ENCODE measurements at places on chromosomes 6 and 20.

DNA sequence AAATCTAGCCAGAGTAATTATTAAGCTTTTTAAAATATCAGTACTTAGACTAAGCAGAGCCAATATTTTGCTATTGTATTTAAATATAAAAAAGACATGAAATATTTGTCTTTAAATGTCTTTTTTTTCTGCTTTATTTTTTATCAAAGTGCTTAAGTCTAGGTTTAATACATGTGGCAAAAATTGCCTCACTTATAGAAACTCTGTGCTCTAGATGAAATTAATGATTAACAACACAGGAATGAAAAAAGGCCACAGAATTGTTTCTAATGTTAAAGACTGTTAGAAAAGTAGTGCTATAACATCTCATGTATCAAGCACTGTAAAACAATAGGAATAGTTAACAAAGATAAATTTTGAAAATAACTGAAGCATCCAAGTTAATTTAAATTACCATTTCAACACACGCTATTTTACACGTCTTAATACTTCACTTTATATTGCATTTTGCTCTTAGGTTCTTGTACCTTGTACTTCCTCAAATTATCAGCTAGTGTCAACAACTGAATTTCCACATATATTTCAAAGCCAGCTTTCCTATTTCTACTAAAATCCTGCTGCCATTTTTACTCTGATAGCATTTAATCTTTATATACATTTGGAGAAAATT, 1515.1 kb downstream of the HACE1 start:
- no peak for DNase-seq

DNA sequence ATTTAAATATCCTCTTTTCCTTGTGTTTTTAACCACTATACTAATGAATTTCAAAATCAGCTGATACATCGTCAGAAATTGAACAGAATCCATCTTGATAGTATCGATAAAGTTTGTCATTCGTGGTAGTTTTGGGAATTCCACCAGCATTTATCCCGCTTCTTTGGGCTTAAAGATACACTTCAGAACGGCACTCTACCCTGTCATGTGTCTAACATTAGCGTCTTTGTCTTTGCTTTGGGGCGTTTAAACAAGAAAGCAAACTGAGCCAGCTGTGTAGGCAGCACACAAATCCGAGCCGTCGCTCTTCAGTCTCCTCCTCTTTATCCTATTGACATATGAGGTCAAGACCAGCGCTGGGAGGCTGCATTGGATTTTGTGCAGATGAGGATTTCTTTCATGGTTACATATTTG, 27.5 kb upstream of the NHSL1 start:
- no peak for DNase-seq

DNA sequence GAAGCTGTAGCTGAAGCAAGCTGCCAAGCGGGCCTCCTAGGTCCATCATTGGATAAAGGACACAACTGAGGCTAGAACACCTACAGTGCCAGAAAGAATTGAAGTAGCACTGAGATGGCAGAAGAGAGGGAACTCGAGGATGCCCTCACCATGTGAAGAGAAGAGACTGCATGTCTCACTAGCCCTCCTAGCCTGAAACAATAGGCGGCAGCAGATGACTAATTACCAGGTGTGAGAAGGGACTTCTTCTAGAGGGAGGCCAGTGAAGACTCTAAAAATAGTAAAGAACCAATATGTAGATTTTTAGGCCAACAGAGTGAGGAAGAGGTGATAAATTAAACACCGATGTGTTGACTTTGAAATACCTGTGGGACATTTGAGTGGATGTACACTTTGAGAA, 50.3 kb downstream of the LGSN start:
- no peak for DNase-seq

DNA sequence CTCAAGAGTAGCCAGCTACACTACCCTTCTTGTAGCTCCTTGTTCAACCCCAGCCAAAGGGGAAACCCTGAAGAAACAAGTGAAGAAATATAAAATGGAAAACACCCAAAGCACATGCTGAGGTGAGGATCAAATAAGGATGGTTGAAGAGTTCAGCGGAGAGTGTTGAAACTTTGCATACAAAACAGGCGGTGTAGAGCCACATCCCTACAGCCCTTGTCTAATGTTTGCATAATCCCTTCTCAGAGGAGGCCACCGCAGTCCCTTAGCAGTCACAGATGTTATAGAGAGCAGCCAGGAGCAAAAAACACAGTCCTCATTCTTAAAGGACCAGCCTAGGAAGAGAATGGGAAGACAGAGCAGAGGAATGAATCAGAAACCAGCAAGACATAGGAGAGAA, 350.7 kb upstream of the SASH1 start:
- DNase-seq = no peak

GRCh38 chr6:159700970-159701369, 7.9 kb upstream of the SOD2 start:
- DNase-seq = no peak

DNA sequence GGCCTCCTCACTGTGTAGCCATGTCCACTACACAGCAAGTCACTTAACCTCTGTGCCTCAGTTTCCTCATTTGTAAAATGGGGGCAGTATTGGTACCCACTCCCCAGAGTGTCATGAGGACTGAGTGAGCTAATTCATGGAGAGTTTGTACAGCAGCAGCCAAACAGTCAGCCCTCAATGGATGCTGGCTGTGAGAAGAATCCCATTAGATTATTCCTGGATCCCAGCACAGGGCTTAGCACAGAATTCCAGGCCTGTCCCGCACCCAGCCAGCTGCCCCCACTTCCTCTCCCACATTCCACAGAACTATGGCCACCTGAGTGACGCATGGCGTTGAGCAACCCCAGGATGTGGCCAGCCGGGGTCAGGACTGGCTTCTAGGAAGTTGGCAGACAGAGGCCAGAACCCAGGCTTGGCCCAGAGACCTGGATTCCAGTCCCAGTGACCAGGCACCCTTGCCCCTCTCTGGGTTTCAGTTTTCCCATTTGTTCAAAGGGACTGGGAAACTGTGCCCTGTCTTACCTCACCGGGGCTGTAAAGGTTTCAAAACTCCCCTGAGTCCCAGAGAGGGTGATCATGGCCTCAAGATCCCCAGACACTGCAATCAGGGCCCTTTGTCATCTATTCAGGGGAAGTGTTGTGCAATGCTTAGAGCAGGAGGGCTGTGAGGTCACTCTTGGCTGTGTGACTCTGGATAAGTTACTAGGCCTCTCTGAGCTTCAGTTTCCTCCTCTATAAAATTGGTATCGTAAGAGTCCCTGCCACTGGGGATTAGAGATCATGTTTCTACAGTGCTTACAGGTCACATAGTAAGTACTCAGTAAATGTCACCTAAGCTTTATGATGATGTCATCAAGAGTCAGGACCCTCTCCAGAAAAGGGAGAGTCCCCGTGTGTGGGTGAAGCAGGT, 3.0 kb upstream of the TGM2 start:
- no peak for DNase-seq

- DNase-seq = no peak
Measured at GRCh38 chr20:36225666-36226065, 10.6 kb upstream of the AAR2 start.

DNA sequence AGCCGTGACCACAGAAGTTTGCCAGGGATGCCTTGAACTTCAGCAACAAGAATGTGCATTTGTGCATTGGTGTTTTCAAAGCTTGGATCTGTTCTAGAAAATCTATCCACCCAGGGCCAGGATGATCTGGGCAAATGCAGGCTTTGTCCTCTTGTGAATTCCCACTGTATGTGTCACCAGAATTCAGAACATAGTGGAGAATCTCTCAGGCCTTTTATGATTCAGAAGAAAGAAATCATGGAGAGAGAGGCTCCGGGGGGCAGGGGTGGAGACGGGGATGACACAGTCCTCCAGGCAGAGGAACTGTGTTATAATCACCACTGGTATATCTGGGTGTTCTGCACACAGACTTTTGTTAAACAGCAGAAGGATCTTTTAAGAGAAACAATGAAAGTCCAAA, 304.1 kb downstream of the CDH4 start:
- no peak for DNase-seq

DNA sequence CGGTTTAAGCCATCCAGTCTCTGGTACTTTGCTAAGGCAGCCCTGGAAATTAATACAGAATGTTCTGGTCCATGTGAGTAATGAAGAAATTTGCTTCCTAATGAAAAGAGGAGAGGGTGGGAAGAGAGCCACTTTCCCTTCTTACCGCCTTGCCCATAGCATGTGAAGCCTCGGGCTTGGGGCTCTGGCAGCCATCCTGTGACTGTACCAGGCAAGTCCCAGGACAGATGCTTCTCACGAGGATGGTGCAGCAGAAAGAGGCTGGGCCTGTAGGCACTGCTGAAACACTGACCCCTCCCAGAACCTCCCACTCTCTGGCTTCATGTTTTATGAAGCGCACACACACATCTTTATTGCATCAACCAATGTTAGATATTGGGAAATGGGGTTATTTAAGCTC, 74.8 kb downstream of the IYD start:
- DNase-seq = no peak

GRCh38 chr20:32007787-32008616, 2.2 kb upstream of the CCM2L start:
- DNase-seq = no peak

DNA sequence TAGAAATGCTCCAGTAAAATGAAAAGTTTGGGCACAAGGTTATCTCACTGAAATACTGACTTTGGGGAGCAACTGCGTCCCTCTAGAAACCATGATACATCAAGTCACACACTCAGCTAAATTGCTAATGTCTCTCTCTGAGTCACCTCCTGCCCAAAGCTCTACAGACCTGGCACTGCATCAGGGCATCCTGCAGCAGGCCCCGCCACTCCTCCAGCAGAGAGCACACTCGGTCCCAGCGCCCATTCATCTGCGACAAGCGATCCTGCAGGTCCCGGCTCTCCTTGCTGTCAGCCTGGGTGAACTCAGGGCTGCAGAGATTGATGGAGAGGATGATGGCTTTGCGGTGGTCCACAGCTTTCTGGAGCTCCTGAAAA, 329.0 kb downstream of the ESR1 start:
- DNase-seq = no peak

DNA sequence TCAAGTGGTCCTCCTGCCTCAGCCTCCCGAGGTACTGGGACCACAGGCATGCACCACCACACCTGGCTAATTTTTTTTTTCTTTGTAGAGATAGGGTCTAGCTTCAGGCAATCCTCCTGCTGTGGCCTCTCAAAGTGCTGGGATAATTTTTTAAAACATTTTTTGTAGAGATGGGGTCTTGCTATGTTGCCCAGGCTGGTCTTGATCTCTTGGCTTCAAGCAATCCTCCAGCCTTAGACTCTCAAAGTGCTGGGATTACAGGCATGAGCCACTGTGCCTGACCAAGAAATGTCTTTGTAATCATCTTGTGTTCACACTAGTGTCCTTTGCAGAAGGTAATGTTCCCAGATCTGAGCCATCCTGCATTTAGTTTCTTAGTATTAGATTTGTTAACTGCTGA, 61.6 kb downstream of the RIPOR2 start:
- DNase-seq = no peak

GRCh38 chr6:90397047-90397446, 100.4 kb upstream of the BACH2 start:
- DNase-seq = no peak

- no peak for DNase-seq
Measured at GRCh38 chr20:14489544-14489943, 152.1 kb upstream of the FLRT3 start.

- DNase-seq = no peak
Measured at GRCh38 chr6:137051790-137052472, 7.2 kb upstream of the IL20RA start.

- no peak for DNase-seq
Measured at GRCh38 chr6:123329337-123329736, 307.4 kb downstream of the TRDN start.

GRCh38 chr6:20572940-20573339, 38.7 kb downstream of the CDKAL1 start:
- DNase-seq = no peak

DNA sequence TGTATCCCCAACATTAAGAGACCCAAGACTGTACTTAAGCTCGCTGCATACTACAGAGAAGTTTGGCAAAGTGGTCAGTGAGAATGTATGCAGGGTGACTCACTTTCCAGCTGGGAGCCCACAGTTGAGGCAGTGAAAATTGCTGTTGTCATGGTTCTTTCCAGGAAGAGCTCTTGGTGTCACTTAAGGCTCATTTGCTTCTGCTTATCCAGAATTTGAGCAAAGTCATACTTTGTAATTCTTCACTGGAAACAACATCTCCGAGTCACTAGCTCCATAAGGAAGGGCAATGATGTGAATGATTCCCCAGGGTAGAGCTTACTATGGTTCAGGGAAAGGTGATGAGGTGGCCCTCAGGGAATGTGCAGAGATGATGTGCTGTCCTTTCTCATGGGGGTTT, 65.4 kb upstream of the FBXL4 start:
- DNase-seq = no peak

- DNase-seq = no peak
Measured at GRCh38 chr20:32352121-32352720, 5.9 kb upstream of the ASXL1 start.

DNA sequence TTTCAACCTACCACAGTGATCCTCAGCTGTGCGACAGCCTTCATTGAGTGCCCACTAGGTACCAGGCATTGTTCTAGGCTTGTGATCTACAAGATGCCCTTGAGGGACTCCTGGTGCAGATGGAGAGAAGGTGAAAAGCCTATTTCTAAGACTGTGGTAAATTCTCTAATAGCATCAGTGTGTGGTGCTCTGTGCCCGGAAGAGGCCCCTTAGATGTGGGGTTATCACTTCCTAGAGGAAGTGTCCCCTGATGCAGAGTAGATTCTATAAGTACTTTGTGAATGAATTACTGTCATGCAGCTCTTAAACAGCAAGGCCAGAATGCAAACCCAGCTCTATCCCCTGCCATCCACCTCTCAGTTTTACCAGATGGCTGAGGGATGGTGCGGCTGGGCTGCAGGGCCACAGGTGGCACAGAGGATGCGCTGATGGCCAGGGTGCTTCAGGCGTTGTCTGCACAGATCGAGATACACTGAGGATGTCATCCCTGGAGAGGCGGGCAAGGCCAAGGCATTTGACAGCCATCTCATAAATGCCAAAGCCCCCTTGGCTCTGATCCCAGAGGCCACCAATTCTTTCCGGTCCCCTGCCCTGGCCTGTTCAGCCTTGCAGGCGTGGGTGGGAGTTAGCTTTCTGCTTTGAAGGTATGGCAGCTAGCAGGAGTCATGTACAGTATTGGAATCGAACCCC, 96.7 kb downstream of the TOX2 start:
- no peak for DNase-seq

GRCh38 chr20:57308451-57309271, 20.9 kb upstream of the SPO11 start:
- no peak for DNase-seq

- no peak for DNase-seq
Measured at GRCh38 chr6:9514146-9514545, 900.7 kb downstream of the TFAP2A start.

DNA sequence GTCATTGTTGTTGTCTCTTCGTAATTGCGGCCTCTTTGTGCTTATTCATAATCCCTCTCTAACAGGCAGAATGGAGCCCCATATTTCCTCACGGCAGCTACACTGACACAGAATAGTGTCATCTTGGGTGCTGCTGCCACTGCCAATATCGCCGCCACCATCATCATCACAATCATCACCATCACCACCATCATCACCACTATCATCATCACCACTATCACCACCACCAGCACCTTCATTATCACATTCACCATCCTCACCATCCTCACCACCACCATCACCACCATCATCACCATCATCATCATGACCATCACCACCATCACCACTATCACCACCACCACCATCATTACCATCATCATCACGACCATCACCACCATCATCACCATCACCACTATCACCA, 10.8 kb downstream of the NPBWR2 start:
- no peak for DNase-seq

GRCh38 chr20:610130-611046, at the start of gene TCF15:
Gene TCF15 (minus strand): TSS chr20:610309. CDS start chr20:610237, 72 bp downstream.
- DNase-seq = no peak

GRCh38 chr6:12493446-12493845, 203.3 kb downstream of the EDN1 start:
- DNase-seq = no peak

GRCh38 chr6:28060405-28060804, 20.0 kb upstream of the ZNF165 start:
- no peak for DNase-seq

Data from stimulated activated CD8-positive, alpha-beta memory T cell treated with anti-CD3 and anti-CD28 coated beads, Interleukin-15, amount 100 ng/mL, for 4 hours (primary cell).